Naive thymus-derived CD8-positive, alpha-beta T cell (primary cell): ENCODE measurements at places on chromosomes 6 and 20.

DNA sequence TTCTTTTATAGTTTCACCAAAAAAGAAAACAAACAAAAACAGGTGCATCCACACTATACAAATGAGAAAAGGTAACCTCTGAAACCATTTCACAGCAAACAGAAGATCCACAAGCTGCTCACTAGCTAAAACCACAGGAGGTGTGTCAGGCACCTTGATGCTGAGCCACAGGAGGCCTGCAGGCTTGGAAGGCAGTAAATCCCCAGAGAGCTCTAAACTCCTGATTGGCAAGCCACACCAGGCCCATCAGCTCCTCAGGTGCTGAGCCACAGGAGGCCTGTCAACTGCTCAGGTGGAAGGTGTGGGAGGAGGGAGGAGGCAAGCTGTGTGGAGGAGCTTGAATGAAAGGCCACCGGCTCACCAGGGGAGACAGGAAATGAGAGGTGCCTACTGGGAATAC, 273.0 kb downstream of the PKHD1 start:
- no peak for DNase-seq

- DNase-seq: no peak
These were observed 20.5 kb upstream of the DSN1 start for GRCh38 chr20:36794116-36794474.

DNA sequence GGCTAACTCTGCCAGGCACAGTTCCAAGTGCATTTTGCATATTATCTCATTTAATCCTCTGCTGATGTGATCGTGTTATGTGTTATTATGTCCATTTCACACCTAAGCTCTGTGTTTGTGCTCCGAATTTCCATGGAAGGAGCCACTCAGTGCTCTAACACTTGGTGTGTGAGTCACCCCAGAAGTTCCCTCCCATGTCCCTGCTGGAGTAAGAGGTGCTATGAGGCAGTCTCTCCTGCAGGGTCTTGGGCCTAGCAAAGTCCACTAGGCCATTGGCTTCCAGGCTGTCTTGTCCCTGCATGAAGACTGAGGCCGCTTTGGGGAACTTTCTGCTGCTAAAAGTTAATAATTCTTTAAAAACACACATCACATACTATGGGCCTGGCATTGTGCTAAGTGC, 405.9 kb upstream of the SULF2 start:
- DNase-seq: no peak

- DNase-seq: no peak
These were observed 194.2 kb downstream of the PRL start for GRCh38 chr6:22102671-22103070.

DNA sequence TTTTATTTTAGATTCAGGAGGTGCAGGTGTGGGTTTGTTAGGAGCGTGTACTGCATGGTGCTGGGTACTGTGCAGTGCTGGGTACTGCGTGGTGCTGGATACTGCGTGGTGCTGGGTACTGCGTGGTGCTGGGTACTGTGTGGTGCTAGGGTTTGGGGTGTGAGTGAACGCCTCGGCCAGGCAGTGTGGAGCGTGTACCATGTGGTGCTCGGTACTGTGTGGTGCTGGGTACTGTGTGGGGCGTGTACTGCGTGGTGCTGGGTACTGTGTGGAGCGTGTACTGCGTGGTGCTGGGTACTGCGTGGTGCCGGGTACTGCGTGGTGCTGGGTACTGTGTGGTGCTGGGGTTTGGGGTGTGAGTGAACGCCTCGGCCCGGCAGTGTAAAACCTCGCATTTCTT, 62.9 kb downstream of the WDR27 start:
- no peak for DNase-seq

DNA sequence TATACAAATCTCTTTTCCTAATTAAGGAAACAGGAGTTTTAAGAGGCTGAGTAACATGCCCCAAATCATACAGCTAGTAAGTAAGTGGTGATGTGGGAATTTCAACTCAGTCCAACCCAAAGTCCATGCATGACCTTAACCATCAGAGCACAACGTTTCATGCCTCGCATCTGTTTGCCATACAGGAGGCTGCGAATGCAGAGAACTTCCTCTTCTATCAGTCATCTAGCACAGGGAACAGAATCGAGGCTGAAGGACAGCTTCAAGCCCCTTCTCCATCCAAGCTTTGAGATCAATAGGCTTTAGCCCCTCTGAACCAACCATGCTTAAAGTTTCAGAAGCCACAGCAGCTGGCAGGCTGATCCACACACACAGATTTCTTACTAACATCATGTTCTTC, 113.2 kb downstream of the MAFB start:
- no peak for DNase-seq

- peak; percentile 6 for DNase-seq
These were observed 69.0 kb downstream of the MOCS1 start for GRCh38 chr6:39865011-39865888.

- no peak for DNase-seq
These were observed 115.0 kb downstream of the IPCEF1 start for GRCh38 chr6:154241581-154241980.

- DNase-seq: no peak
These were observed 58.8 kb downstream of the RSPO3 start for GRCh38 chr6:127177030-127177922.

DNA sequence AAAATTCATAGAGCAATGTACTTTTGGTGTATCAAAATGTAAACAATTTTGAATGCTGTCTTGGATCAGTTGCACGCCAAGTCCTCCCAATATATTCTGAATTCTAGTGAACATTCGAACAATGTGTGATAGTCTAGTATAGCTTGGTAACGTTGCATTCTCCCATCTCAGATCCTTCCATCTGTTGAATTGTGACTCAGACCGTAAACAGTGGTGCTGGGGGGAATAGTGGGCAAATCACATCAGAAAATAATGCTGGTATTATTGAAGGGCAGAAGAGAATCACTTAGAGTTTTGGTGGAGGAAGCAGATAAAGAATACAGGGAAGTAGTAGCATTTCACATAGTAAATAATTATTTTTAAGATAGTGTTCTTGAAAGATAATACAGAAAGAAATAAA, 45.7 kb upstream of the PBOV1 start:
- DNase-seq: no peak

DNA sequence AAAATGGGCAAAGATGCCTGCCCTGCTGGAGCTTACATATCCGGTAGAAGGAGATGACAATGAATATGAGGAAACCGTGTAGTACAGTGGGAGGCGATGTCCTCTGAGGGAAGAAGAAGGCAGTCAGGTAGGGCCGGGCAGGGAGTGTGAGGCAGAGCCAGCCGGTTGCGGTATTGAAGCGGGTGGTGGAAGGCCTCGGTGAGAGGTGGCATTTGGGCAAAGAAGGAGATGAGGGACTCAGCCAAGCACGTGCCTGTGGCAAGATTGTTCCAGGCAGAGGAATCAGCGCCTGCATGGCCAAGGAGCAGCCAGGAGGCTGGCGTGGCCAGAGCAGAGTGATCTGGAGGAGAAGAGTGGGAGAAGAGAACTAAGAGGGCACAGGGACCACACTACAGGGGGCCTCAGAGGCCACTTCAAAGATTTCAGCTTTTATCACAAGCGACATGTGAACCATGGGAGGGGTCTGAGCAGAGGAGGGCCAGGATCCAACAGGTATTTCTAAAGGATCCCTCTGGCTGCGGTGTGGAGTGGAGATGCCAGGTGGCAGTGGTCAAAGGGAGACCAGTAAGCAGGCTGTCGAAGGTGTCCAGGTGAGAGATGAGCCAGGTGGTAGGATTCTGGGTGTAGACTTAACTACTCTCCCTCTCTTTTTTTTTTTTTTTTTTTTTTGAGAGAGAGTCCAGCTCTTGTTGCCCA, 13.8 kb downstream of the MDFI start:
- no peak for DNase-seq
